Stimulated activated naive B cell treated with anti-CD40 and anti-IgM and Interleukin-4, amounts not matched to agents 10 μg/mL and 1 μg/mL and 100 μg/mL, for 72 hours (primary cell): ENCODE measurements at places on chromosomes 1 and 21.

GRCh38 chr21:44353191-44353970 lies at the start of gene TRPM2:
TSS of gene TRPM2 (plus strand) at chr21:44353621. CDS start at chr21:44353701, 80 bp downstream.
- peak; percentile 23 for DNase-seq

GRCh38 chr21:14675774-14676530 lies 129.8 kb upstream of the SAMSN1 start:
- DNase-seq, result no peak

GRCh38 chr1:184567009-184567408 lies 180.2 kb downstream of the C1orf21 start:
- DNase-seq, result no peak

DNA sequence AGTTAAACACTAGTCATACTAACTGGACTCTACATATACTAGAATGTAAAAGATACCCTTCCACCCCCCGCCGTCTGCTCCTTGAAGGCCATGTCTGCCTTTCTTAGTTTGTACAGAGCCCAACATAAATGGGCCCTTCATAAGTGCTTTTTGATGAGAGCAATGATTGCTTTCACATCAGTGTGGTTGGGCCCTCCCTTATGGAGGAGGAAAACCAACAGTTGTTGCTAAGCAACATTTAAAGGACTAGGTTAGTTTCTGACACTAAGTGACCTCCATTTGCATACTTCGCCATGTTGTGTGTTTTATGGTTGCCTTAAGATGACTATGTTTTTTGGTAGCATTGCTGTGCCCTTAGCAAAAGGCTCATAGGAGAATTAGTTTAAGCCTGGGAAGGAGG lies 182.0 kb upstream of the SGIP1 start:
- no peak for DNase-seq

GRCh38 chr1:35777109-35777508 lies 7.3 kb upstream of the CLSPN start:
- no peak for DNase-seq

GRCh38 chr1:69305621-69306020 lies 262.1 kb upstream of the LRRC7 start:
- no peak for DNase-seq

DNA sequence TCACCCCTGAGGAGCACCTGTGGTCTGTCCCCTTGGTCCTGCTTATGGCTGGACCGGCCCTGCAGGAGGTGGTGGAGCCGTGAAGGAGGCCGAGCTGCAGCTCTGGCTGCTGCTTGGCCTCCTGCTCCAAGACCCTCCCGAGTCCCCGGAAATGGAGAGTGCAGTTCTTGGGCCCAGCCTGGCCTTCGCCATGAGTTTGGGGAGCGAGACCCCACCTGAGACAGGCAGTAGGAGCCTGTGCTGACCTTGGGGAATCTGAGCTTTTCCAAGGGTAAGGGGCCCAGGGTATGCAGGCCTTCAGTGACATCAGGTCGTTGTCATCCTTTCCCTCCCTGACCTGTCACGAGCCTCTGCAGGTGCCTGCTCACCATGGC lies 14.1 kb downstream of the TMEM201 start:
- no peak for DNase-seq
